ENCODE measurements at places on chromosomes 7 and 10.

- DNase-seq, result peak; percentile 49
Observed at GRCh38 chr10:71603150-71603549, 116.4 kb downstream of the C10orf105 start.

DNA sequence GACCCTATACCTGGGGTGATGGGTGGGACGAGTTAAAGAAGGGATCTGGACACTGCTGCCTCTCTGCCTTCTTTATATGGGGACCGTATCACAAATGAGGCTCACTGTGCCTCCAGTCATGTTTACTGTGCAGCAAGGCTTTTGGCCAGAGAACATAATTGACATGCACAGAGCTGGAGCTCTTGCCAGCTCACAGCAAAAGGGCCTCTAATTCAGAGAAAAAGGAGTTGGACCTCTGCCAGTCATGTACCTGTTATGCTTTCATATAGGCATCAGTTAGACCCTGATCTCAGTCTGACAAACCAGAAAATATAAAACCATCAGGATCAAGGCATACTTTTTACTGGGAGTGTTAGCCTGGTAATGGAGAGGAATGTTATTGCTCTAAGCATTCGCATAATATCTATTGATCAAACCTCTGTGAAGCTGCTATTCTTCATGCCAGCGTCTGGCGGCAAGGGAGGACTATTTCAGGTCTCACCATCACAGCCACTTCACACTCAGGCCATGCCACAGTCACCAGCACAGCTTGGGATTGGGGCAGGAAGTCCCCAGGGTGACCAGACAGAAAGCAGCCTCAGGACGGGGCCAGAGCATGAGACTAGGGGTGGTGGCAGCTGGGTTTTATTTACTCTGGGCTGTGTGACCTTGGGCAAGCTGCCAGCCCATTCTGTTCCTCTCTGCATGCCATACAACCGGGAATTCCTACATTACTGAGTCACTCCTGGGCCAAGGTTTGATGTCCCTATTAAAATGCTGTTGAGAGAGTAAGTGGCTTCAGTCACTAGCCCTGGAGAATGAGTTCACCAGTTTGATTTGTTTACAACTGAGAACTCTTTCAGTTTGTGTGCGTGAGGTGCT, 90.1 kb downstream of the NPSR1 start:
- DNase-seq, result no peak

DNA sequence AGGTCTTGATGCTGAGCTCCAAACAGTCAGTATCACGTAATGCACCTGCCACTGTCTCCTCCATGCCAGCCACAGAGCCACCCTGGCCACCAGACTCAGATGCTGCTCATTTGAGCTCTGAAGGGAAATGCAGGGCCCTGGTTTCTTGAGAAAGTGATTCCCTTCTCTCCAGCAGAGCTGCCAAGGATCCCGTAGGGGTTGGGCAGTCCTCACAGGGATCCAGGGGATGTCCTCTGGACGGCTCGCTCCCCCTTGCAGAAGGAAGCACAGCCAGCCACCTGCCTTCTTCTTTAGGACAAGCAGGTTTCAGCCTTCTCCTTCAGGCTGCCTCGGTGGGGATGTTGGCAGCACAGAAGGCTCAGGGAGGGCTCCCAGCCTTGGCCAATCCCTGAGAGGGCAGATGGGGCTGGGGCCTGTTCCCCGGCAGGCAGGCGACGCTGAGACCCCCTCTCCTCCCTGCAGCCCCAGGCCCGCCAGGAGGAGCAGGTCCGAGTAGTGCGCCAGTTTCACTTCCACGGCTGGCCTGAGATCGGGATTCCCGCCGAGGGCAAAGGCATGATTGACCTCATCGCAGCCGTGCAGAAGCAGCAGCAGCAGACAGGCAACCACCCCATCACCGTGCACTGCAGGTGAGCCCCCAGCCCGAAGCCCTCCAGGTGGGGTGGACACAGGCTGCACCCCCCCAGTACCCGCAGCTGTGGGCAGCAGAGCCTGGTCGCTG, 48.9 kb downstream of the MKI67 start:
- DNase-seq, result no peak

DNA sequence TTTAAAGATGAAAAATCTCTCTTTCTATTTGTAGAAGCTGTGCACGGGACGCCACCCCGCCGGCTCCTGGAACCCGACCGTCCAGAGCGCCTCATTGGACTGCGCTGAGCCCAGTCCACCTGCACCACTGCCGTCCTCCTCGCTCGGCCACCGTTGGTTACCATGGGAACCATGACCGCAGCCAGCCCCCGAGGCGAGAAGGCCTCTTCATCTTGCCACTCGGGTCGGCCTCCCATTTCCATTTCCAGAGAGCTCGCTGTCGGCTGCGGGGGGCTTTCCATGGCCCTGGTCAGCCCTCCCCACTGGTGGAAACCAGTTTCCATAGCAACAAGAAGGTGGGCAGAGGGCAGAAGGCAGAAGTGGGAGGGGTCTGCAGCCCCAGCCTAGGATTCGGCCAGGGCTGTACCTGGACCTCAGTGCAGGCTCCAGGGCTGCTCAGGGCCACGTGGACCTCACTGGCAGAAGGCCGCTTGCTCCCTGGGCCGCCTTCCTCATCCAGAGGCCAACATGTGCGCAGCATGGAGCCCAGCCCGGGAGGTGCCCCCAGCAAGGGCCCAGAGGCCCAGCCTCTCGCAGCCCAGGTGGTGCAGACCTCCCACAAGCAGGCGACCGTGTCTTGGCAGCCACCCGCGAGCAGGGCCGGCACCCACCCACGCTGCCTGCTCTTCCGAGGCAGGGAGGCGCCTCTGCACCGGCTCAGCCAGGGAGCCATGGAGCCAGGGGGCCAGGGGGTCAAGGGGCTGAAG, 283.5 kb upstream of the PPP2R2D start:
- DNase-seq, result no peak

DNA sequence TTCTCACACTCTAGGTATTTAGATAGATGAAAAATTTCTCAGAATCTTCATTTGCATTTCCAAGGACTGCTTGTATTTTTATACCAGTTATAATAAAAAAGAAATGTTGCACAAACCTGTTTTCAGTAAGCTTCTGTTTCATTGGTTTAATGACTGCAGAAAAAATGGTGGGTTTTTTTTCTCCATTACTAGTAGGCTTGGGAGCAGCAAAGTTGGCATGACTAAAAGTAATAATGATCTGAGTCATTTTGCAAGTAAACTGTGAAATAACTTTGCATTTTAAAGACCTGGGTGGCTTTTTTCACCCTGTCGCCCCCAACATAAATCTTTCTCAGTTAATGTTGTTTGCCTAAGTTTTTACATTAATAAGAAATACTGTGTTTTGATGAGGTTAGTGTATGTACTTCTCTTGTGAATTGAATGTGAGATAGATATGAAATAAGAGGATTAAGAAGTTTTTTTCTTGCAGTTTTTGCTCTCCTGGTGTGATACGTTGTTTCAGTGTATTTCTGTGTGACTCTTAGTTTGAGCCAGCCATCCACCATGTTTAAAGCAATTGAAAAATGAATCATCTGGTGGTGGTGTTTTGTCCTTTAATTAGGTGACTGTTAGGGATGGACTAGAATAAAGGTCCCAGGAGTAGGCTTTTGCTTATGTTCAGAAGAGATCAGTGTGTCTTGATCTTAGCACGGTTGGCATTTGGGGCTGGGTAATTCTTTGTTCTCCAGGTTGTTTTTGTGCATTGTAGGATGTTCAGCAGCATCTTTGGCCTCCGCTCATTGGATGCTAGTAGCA, 1.8 kb downstream of the GNAI1 start:
- DNase-seq, result peak; percentile 35

DNA sequence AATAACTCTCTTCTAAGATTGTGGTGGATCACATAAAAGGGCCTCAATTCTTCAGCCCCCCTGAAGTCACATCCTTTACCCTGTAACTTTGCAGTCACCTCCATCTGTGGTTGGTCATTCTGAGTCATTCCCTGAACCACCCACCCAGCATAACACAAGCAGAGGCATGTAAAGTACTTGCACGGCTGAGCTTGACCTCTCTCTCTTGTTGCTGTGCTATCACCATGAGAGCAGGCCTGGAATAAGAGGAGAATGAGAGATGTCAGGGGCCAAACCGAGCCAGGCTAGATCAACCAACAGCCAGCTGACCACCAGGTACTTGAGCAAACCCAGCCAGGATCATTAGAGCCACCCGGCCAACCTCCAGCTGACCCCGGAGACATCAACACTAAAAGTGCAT, 13.5 kb upstream of the STK17A start:
- peak; percentile 67 for DNase-seq

DNA sequence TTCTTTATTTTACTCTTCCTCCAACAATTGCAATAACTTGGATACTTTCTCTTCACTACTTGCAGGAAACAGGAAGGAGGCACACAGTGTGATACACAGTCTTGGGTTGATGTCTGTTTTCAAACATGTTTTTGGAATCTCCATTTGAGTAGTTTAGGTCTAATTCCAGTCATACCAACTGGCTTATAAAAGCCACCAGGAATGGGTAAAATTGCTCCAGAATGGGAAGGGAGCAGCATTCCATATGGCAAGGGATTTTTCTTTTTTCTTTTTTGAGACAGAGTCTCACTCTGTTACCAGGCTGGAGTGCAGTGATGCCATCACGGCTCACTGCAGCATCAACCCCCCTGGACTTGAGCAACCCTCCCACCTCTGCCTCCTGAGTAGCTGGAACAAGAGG, 545.1 kb upstream of the GALNT17 start:
- DNase-seq, result no peak

DNA sequence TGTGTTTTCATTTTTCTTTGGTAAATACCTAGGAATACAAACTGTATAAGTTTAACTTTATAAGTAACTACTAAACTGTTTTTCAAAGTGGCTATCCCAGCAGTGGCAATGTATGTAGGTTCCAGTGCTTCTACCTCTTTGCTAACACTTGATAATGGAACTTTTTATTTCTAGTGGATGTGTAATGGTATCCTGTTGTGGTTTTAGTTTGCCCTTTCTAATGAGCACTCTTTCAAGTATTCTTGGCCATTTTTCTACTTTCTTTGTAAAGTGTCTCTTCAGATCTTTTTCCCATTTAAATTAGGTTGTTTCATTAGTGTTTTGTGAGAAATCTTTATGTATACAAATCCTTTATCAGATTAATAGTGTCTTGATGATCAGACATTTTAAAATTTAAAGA, 4.6 kb downstream of the KIF20B start:
- DNase-seq, result no peak

DNA sequence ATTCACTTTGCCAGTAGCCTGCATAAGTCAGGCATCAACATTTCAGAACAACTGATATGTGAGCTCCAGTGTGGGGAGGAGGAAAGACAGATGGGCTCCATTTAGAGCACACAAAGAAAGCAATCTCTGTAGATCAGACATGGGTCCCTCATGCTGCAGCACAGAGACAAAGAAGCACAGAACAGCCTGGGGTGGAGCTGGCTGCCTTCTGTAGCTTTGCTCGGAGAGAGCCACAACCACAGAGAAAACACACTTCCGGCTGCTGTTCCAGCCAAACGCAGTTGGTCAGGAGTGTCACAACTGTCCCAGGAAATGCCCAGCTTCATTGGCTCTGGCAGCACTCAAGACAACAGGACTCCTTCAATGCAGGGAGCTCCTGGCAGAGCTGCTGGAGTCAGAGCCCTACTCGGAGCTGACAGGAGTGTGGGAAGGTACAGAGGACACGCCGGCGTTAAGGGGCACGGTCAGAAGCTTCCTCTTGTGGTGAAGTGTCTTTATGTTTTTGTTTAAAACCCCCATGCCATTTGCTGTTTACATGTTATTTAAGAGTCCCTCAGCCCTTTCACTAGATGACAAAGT, 494.4 kb downstream of the TCERG1L start:
- no peak for DNase-seq

GRCh38 chr7:12879139-12879538, 191.7 kb downstream of the ARL4A start:
- no peak for DNase-seq

- DNase-seq, result no peak
Observed at GRCh38 chr7:86199881-86200614, 443.7 kb upstream of the GRM3 start.

GRCh38 chr7:119596651-119597050, 676.3 kb upstream of the KCND2 start:
- DNase-seq, result no peak

DNA sequence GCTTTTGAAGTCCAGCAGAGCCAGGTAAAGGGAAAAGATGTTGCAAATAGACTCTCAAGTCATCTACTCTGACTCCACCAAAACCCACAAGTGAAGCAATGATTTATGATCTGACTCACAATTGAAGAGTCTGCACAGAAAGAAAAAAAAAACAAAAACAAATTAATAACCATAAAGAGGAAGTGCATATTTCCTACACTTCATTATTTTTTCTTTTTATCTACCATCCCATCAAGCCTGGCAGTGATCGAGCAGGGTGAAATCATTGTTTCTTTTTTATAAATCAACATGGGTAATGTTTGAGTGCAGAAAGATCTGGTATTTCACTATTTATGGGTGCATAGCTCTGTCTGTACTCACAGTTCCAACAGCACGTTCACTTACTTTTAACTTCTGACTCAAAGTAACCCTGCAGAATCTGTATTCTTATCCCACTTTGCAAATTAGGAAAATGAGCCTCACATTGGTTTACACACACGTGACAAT, 829.0 kb downstream of the TNS3 start:
- DNase-seq, result no peak

GRCh38 chr10:729213-729612, 39.7 kb upstream of the DIP2C start:
- no peak for DNase-seq

GRCh38 chr7:134755422-134756022, 23.9 kb upstream of the CALD1 start:
- DNase-seq, result peak; percentile 54

DNA sequence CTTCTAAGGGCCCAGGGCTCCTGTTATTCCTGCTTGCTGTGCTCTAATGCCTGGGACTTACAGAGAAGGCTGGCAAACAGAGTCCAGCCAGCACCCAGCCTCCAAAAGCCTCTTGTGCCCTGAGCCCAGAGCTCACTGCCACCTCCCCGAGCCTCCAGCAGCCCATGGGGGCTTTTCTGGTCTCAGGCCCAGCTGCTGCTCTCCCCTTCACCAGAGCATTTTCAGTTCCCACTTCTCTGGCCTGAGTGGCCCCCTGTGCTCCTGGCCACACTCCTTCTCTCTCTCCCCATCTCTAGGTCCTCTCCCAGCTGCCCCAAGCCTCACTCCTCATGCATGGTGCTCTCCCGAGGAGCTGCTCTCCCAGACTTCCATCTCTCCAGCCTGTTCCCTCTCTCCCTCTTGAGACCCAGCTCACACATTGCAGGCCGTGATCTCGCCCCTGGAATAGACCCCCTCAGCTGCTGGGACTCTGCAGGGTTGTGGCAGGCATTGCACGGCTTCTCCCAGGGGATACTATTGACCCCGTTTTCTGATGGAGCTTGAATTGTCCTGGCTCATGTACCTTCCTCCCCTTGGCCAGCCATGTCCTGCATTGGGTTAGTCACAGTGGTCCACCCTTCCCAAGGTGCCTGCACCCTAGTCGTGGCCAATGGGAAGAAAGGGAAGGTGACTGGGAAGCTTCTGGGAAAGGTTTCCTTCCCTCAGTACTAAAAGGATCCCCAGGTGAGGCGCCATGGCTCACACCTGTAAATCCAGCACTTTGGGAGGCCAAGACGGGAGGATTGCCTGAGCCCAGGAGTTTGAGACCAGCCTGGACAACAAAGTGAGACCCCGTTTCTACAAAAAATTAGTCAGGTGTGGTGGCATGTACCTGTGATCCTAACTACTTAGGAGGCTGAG, 9.0 kb upstream of the RASSF4 start:
- no peak for DNase-seq
